ENCODE measurements at places on chromosomes 7 and 10.

DNA sequence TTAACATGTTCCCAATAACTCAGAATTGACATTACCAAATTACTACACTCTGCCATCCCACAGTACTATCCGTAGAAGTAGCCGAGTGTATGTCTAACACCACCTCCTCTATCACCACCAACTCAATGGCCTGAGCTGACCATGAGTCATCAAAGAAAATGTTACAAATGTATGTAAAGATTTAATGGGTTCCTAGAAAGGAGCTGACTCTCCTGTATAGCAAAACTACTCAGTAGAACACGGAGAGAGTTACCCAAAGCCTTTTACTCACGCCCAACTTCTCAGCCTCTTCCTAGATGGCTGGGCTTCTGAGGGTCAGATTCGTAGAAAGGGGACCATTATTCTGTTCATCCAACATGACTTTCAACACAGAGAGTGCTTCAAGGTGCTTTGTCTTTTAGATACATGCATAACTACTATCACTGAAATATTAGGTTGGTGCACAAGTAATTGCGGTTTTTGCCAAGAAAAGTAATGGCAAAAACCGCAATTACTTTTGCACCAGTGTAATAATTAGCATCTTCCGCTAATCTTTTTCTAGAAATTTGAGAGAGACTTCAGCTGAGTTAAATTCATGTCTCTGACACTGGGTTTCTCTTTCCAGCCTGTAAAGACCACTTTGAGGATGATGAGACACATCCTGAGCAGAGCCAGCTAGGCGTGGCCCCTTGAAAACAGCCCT is 24.0 kb upstream of the NANOS1 start:
- DNase-seq: no peak

DNA sequence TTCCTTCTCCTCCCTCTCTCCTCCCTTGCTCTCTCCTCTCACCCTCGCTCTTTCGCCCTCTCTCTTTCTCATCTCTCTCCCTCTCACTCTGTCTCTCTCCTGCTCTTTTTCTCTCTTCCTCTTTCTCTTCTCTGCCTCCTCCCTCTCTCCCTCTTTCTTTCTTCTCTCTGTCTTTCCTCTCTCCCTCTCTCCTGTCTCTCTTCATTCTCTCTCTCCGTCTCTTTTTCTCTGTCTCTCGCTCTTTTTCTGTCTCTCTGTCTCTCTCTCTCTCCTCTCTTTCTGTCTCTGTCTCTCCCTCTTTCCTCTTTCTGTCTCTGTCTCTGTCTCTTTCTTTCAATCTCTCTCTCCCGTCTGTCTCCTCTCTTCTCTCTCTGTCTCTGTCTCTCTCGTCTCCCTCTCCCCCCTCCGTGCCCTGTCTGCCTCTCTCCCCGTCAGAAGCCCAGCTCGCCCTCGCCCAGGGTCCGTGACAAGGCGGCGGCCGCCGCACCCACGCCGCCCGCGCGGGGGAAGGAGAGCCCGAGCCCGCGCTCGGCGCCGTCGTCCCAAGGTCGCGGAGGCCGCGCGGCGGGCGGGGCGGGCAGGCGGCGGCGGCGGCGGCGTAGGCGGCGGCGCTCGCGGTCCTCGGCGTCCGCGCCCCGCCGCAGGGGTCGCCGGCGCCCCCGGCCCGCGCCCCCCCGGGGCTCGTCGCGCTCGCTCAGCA is 21.3 kb upstream of the HSPB1 start:
- DNase-seq: no peak

- DNase-seq: peak; percentile 84
Observed at GRCh38 chr10:6445671-6446316, 134.3 kb downstream of the PRKCQ start.

- DNase-seq: no peak
Observed at GRCh38 chr7:99399597-99399996, 8.8 kb downstream of the PDAP1 start.

DNA sequence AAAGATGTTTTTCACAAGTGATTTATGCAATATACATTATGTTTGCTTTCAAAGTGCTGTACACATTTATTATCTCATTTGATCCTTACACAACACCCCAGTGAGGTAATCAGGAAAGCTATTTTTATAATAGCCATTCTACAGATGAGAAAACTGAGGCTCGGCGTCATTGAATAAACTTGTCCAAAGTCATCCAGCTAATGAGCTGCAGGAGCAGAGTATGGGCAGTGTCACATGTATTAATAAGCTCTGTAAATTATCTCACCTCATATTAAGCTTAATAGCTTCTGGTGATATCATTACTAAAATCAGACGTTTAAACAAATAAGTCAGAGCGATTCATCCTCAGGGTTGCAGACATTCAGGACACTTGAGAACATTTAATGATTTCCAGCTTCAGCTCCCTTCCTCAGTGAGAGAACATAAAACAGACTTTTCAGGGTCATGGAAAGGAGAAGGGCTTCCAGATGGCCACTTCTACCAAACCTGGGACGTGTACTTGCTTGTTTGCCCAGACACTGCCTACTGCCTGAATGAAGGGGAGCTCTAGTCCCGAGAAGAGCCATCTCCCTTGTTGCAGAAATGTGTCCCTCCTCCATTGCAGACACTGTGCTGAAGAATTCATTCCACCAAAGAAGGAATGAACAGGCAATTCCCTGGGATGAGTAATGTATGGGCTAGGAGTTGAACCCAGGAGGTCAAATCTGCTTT is 20.5 kb upstream of the FZD1 start:
- DNase-seq: no peak

GRCh38 chr10:1034758-1035157 is 9.1 kb upstream of the IDI2 start:
- no peak for DNase-seq

DNA sequence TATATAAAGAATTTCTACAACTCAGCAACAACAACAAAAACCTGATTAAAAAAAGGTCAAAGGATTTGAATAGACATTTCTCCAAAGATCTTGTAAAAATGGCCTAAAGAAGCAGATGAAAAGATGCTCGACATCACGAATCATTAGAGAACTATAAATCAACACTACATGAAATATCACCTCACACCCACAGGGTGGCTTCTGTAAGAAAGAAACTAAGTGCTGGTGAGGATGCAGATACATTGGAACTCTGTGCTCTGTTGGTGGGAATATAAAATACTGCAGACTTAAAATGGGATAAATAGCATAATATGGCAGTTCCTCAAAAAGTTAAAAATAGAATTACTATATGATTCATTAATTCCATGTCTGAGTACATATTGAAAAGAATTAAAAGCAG is 38.3 kb upstream of the CDCA7L start:
- DNase-seq: no peak

DNA sequence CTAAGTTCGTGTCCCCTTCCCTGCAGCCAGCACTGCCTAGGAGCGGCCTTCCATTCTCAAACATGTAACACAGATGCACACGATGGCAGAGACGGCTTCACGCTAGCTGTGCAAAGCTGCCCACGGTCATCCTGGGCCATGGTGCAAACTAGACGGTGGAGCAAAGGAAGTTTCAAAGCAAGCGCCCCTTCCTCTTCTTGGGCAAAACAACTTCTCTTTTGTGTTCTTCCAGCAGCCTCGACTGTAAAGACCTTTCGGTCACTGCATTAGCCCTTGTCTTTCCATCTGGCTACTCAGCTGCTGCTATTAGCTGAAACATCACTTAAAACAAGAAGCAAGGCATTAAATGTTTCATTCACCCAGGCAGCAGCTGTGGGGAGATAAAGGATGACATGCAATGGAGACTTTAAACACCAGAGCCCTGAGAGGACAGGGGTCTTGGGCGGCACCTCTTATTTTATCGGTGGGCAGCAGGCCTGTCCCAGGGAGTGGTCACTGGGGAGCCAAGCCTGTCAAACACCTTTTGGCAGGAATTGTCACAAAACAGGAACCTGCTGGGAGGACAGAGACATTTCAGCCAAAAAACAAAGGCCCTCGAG is 214.8 kb downstream of the KLF6 start:
- no peak for DNase-seq

DNA sequence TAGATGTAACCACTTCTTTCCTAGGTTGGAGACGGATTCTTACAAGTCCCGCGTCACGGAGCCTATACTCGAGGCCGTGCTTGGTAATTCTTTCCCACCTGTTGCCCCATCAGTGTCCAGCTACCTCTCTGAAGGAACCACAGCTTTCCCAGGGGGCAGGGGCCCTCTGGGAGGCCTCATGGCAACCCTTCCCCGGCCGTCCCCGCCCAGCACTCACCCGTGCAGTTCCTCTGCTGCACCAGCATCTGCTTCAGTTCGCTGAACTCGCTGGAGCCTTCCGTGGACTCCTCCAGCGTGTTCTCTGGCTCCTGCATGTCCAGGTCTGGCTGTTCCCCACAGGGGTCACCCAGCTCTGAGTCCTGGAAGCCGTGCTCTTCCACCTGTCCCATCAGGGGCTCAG is 24.5 kb downstream of the ZNF777 start:
- no peak for DNase-seq

GRCh38 chr10:79020015-79020491 is 48.7 kb upstream of the ZMIZ1 start:
- DNase-seq: peak; percentile 23

- no peak for DNase-seq
Observed at GRCh38 chr7:48041653-48041970, 6.3 kb downstream of the C7orf57 start.

DNA sequence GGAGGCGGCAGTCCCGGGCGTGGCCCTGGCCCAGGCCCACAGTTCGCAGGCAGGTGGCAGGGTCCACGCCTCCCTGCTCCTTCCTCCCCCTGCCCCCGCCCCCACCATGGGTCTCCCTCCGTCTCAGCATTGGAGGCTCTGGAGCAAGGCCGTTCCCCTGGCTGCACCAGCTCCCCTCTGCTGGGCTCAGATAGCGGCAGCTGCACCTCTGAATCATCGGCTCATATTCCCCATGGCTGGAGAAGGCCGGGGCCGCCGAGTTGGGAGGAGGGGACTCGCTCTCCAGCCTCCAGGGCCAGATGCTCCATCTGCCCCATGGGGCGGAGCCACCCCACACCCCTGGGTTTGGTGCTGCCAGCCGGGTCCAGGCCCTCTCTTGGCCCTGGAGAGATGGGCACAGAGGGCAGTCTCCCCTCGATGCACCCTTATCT is 145.0 kb downstream of the ELFN1 start:
- DNase-seq: no peak

GRCh38 chr10:19178675-19179074 is 130.1 kb downstream of the MALRD1 start:
- DNase-seq: no peak

- DNase-seq: no peak
Observed at GRCh38 chr10:120943542-120943941, 92.4 kb downstream of the WDR11 start.

DNA sequence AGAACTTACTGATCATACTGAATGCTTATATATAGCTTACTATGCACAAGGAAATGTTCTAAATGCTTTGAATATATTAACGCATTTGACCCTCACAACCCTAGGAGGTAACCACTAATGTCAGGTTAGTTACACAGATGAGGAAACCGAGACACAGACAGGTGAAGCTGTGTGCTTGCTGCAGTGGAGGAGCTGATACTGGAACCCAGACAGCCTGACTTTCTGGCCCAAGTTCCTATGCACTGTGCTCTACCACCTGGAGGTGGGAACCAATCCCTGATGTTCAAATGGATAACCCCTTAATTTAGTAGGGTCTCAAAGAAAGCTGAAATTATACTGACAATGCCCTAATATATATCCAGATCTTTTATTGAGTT is 119.6 kb downstream of the SORBS1 start:
- DNase-seq: no peak

DNA sequence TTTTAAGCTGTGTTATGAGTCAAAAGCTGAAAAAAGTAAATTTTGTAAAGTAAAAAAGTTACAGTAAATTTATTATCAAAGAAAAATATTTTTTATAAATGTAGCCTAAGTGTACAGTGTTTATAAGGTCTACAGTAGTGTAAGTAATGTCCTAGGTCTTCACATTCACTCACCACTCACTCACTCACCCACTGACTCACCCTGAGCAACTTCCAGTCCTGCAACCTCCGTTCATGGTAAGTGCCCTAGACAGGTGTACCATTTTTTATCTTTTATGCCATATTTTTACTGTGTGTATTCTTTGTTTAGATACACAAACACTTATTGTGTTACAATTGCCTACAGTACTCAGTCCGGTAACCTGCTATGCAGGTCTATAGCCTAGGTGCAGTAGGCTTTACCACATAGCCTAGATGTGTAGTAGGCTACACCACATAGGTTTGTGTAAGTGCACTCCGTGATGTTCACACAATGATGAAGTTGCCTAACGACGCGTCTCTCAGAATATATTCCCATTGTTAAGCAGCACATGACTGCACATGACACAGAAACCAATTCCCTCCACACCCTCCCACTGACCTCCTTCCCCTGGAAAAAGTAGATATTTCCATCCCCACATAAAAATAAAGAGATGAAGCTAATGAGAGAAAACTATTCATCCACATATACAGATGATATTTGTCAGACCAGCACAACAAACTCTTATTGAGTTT is 44.8 kb upstream of the FGL2 start:
- no peak for DNase-seq

- DNase-seq: no peak
Observed at GRCh38 chr7:48350515-48350914, 179.3 kb downstream of the ABCA13 start.

- no peak for DNase-seq
Observed at GRCh38 chr7:1758028-1758858, 88.2 kb downstream of the ELFN1 start.

GRCh38 chr7:150663802-150664494 is 21.6 kb upstream of the GIMAP2 start:
- DNase-seq: no peak

DNA sequence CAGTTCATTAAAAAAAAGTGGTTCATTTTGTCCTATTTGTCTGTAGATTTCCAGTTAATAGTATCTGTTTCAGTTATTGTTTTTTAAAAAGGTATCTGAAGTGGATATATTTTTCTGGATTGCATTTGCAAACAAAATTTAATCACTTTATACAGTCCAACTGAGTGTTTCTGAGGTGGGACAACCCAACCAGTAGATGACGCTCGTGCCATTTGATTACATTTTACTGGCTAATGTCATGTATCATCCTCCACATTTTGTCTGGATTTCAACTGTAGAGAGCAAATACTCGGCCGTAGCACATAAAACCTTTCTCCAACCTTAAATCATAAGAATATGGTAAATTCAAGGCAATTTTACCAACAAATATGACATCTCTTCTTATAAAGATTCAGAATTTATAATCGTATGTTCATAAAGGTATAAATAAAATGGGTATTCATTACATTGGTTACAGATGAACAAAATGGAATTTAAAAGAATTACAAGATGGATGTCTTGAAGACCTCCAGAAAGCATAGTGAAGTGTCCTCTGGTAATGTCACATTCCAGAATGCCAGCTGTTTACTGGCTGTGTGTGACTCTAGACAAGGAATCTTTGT is 789.0 kb downstream of the PHTF2 start:
- DNase-seq: no peak

- no peak for DNase-seq
Observed at GRCh38 chr7:22577470-22578001, 77.5 kb upstream of the STEAP1B start.

DNA sequence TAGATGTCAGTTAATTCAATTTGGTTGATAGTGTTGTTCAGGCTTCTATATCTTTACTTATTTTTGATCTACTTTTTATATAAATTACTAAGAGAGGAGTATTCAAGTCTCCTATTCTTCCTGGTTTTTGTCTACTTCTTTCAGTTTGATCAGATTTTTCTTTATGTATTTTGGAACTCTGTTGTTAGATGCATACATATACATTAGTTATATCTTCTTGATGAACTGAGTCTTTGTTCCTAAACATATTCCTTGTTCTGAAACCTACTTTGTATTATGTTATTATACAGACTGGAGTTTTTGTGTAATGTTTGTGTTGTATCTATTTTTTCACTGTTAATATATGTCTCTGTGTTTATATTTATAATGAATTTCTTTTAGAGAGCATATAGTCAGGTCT is 118.8 kb downstream of the LRMDA start:
- DNase-seq: no peak
